ENCODE measurements at places on chromosomes 5 and 9. TPM values are rescaled to one million over a fixed set of nuclear protein-coding genes. Genes with fewer than 3 reads are reported as not detected.

CKS2 gene
- polyA plus RNA-seq: 1,783 TPM

FOXD4L6 gene
- polyA plus RNA-seq: not detected

ZNF782 gene
- polyA plus RNA-seq: 2.1 TPM

ZNF366 gene
- not detected for polyA plus RNA-seq

TLX3 gene
- polyA plus RNA-seq: not detected

LRRC19 gene
- 0.71 TPM for polyA plus RNA-seq

EDIL3 gene
- 44.0 TPM for polyA plus RNA-seq

PCDH12 gene
- polyA plus RNA-seq: 0.29 TPM

All from GM23338 (cell line).